ENCODE measurements at places on chromosomes 2 and 18.

DNA sequence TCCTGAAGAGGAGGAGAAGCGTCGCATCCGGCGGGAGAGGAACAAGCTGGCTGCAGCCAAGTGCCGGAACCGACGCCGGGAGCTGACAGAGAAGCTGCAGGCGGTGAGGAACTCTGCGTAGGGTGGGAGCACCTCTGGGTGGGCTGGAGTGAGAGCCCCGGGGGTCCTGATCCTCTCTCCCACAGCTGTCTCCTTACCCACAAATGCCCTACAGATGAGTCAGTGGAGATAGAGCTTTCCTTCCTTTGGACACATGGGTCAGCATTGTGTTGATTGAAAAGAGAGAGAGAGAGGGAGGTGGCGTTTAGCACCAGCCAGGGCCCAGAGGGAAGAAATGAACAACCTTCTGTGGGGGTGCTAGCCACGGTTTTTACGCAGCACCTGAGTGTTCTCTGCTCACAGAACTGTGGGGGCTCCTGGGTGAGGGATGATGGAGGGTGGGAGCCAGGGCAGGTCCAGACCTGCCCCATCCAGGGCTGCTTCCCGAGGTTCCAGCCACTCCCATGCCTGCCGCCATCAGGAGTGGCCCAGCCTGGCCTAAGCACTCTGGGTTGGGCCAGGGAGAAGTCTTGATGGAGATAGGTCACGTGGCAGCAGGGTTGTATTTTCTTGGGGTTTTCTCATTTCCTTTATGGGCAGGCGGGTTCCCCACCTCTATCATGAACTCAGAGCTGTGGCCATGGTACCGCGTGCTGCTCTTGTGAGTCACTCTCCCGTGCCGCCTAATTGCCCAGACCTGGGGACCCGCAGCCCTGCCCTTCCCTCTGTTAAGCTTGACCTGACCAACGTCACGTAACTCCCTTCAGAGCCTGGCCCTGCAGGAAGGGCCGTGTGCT, 16.3 kb downstream of the FOSL2 start:
- peak; percentile 80 for DNase-seq

GRCh38 chr2:219296631-219297391, 12.4 kb downstream of the PTPRN start:
- DNase-seq: no peak

DNA sequence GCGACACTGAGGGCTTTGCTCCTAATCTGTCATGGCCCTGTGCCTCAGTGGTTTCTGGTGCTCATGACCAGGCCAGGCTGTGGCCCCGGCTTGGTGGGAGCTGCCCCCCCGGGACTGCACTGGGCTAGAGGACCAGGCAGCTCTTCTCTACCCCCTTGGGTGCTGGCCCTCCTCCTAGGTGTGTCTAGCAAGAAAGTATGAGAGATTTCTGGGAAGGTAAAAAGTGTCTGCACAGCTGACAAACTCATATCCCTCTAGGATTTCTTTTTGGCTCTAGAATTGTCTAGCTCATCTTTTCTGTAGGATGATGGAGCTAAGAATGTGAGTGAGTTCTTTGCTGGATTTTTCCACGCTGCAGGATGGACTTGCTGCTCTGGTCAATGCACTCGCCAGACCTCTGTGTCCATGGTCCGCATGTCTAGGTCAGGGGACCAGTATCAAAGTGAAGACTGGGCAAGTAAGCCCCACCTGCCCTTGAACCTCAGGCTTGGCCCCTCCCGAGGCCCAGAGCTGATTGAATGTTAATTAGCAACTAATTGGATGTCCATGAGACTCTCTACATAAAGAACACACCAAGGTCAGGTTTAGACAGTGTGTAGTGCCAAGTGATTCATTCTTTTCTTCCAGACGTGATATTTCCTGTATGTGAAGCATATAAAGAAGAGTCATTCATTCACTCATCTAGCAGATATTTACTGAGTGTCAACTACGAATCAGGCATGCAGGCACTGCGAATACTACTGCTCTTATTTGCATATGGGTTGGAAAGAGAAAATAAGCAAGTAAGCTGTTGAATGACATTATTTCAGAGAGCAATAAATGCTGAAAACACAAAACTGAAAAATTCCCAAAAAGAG, 15.6 kb upstream of the PSD4 start:
- DNase-seq: no peak

DNA sequence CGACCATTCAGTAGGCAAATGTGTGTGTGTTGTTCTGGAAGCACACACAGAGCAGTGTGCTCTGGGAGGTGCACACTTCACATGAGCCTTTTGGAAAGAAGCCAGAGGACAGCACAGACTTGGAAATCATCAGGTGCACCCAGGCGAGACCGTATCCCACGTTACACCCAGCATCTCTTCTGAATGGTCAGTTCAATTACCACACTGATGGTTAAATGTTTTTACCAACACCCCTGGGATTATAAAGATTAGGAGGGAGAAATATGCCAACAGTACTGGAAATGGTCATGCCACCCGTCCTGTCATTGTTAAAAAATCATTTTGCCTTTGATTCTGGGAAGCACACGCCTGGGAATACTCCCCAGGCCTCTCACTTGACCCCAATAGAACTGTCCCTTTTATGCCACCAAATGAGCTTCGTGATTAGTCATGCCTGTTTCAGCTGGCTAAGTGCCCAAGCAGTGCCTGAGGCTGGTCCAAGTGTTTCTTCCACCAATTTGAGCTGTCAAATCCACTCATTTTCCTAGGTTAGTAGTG, 183.7 kb downstream of the NRP2 start:
- DNase-seq: no peak

- no peak for DNase-seq
These were observed 259.6 kb upstream of the ZNF804A start for GRCh38 chr2:184338771-184339170.

DNA sequence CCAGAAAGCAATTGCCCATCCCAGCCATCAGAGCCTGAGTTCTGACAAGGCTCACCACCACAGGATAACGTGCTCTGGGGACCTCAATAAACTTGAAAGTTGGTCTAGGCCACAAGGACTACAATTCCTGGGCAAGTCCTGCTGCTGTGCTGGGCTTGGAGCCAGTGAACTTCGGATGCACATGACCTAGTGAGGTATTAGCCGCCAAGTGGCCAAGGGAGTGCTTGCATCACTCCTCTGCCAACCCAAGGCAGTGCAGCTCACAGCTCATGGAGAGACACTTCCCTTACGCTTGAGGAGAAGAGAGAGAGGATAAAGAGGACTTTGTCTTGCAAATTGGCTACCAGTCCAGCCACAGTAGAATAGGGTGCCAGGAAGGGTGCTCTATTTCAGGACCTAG, 219.6 kb downstream of the MBD2 start:
- DNase-seq: no peak

DNA sequence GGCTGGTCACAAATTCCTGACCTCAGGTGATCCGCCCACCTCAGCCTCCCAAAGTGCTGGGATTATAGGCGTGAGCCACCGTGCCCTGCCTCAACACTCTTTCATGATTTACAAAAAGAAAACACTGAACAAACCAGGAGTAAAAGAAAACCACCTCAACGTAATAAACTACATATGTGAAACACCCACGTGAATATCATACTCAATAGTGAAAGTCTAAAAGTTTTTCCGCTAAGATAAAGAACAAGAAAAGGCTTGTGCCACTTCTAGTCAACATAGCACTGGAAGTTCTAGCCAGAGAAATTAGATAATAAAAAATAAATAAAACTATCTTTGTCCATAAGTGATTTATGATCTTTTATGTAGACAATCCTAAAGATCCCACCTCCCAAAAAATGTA, 68.5 kb downstream of the ROCK2 start:
- no peak for DNase-seq

- no peak for DNase-seq
These were observed 44.2 kb downstream of the GLI2 start for GRCh38 chr2:120779781-120780283.

- DNase-seq: peak; percentile 48
These were observed 2.1 kb upstream of the CXCR1 start for GRCh38 chr2:218168635-218169462.

DNA sequence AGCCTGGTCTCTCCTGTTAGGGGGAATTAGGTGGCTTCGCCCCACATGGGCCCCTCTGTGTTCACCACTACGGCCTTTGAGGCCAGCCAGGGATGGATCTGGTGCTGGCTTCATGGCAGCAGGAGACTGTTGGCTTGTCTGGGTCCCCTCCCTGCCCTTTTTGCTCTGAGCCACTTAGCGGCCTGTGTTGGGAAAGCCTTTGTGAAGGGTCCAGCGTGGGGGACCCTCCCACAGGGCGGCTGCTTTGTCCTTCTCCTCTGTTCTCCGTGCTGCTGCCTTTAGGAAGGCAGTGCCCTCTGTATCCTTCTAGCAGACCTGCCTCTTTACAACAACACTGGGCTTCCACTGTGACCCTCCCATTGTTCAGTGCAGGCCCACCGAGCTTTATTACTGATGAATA, 118.4 kb downstream of the TSN start:
- DNase-seq: no peak

DNA sequence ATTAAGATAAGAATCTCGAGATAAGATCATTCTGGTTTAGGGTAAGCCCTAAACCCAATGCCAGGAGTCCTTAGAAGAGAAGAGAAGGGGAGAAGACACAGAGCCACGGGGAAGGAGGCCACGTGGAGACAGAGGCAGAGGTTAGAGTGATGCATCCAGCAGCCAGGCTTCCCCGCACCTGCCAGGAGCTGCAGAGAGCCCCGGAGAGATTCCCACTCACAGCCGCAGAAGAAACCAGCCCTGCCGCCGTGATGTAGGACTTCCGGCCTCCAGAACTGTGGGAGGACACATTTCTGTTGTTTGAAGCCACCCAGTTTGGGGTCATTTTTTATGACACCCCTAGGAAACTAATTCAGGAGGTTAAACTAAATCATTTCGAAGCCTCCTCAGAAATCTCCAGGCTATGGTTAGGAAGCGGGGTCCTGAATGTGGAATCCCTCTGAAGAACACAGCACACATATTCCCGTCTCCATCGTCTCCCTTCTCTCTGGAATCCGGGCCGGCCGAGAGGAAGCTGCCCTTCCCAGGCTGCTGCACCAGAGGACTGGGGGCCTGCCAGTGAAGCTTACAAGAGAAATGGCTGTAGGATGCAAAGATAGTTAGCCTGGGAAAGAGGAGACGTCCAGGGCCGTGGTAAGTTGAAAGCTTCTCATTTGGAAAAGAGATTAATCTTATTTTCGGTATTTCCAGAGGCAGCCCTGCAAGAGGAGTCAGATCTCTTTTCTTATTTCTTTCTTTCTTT, 156.6 kb downstream of the TWIST2 start:
- DNase-seq: no peak

- no peak for DNase-seq
These were observed 38.2 kb downstream of the LCT start for GRCh38 chr2:135798762-135799161.

GRCh38 chr2:230751062-230751461, 38.4 kb downstream of the CAB39 start:
- no peak for DNase-seq

DNA sequence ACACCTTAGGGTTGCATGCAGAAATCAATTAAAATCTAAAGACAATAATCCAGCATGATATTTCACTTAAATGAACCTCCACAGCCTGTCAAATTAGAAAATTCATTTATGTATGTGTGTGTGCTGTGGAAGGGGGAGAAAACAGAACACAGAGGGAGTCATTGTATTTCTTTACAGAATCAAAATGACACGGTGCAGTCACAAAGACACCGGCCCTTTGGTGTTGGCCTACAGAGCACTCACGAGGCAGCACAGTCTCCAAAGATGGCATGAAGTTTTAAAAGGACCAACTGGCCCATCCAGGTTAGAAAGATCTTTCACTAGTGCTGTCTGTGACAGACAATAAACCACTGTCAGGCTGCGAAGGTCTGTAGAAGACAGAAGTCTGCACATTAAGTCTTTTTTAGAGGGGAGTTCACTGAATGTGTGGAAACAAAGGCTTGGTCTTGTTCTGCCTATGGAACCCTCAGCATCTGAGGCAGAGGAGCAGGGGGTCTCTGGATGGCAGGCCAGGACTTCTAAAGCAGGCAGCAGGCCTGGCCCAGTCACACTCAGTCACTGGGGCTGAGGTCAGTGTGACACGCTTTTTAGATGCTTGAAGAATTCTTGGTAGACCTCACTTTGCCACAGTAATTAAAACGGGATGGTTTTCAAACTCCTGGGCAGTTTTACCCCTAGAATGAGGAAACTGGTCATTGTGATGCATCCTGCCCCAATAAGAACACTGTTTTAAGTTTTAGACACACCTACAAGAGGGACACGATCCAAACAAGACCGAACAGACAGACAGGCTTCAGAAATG, 184.9 kb downstream of the AFF3 start:
- no peak for DNase-seq

DNA sequence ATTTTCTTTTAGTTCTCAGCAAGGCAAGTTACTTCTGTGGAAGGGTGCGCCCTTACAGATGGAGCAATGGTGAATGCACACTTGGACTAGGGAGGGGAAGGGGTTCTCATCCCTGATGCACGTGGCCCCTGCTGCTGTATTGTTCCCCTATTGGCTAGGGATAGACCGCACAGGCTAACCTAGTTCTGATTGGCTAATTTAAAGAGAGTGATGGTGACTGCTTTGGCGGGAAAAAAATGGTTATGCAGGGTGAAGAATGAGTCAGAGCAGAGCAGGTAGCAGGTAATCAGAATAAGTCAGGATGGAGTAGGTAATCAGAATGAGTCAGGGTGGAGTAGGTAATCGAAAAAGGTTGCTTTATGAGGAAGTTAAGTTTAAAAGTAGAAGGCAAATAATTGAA, 171.5 kb downstream of the MTCL1 start:
- DNase-seq: no peak

DNA sequence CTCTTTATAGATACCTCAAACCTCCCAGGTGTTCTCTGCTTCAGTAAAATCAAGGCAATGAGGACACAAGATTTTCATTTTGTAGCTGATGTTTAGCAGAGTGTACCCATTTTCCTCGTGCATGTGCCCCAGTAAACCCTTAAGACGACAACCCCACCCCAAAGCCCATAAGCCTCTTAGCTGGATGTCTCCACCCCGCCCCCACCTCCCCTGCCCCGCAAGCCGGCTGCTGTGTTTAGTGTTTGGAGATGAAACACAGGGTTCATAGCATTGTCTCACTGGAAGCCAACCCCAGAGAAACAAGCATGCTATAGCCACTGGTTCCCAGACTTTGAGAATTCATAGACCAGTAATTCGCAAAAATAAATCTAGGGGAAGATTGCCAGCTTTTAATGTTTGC, 5.8 kb upstream of the SAG start:
- DNase-seq: no peak
